ENCODE measurements at places on chromosomes 4 and X.

- DNase-seq, result no peak
These were observed 102.5 kb downstream of the SH3RF1 start for GRCh38 chr4:169167957-169168858.

DNA sequence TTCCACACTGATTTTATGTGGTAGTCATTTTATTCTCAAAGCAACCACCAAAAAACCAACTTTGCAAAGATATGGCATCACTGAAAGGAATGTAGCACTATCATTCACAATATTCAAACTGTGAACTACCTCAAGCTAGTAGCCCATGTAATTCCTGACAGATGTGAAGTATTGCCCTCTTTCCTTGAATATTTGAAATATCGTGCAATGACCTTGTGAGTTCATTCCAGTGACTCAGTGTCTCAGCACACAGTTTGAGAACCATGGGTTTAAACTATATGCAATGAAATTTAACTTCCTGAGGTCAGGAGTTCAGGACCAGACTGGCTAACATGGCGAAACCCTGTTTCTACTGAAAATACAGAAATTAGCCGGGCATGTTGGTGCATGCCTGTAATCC lies 20.9 kb upstream of the IQCM start:
- DNase-seq, result no peak

GRCh38 chrX:8760021-8760420 lies 28.1 kb upstream of the ANOS1 start:
- no peak for DNase-seq

- no peak for DNase-seq
These were observed 10.7 kb upstream of the BCLAF3 start for GRCh38 chrX:20001588-20001987.

- no peak for DNase-seq
These were observed 499 bp downstream of the CYP2U1 start for GRCh38 chr4:107931775-107932321.

- DNase-seq, result no peak
These were observed 208.4 kb upstream of the PCDH7 start for GRCh38 chr4:30511751-30512150.

DNA sequence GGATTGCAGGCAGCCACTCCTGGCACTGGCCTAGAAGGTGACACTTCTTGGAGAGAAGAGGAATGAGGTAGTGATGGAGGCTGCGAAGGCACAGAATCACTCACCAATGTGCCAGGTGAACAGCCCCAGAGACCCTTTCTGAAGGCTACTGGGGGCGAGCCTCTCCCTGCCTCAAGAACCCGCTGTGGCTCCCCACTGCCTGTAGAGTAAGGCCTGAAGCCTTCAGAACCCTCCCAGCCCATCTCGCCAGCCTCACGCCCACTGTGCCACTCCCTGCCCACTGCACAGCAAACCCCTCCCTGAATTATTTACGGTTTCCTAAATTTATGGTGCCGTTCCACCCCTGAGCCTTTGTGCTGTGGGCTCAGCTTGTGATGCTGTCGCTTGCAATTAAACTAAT lies 24.2 kb upstream of the SORCS2 start:
- DNase-seq, result no peak

GRCh38 chr4:88244816-88245579 lies 39.4 kb downstream of the PPM1K start:
- DNase-seq, result no peak

- DNase-seq, result no peak
These were observed 36.0 kb upstream of the SORCS2 start for GRCh38 chr4:7156328-7156727.

DNA sequence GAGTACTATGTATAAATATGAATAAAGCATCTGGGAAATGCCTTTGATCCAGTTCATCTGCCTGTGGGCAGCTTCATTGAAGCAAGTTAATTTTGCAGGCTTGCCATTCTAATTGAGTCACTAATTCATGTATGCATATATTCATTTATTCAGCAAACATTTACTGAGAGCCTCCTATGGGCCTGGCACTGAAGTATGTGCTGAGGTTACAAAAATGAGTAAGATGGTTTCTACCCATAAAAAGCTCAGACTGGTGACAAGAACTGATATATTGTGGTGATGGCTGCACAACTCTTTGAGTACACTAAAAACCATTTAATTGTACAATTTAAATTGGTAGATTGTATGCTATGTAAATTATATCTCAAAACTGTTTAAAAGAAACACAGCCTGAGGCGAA lies 1.1 kb upstream of the MRPL1 start:
- no peak for DNase-seq

GRCh38 chrX:29555465-29556091 lies 659.8 kb upstream of the MAGEB2 start:
- DNase-seq, result no peak

GRCh38 chr4:105550641-105551040 lies 1.8 kb upstream of the ARHGEF38 start:
- no peak for DNase-seq

DNA sequence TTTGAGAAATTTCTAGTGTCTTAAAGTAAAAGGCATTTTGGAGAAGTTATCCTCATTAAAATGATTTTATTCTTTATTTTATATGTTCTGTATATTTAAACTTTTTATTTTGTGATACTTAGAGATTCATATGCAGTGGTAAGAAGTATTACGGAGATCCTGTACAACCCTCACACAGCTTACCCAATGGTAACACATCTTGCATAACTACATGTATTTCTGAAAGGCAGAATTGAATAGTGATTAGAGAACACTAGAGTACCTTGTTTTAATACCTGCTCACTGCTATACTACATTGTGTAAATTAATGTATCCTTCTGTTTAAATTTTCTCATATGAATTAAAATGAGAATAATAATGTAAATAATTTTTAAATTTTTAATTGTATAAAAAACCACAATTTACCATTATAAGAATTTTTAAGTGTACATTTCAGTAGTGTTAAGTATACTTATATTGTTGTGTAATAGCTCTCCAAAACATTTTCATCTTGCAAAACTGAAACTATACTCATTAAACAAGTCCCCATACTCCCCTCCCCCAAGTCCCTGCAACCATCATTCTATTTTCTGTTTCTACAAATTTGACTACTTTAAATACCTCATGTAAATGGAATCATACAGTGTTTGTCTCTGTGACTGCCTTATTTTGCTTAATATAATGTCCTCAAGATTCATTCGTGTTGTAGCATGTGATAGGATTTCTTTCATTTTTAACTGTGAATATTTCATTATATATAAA lies 45.4 kb downstream of the INTS12 start:
- no peak for DNase-seq

- DNase-seq, result no peak
These were observed 67.6 kb downstream of the PJA1 start for GRCh38 chrX:69097451-69098236.

GRCh38 chr4:116561768-116562167 lies 523.6 kb downstream of the TRAM1L1 start:
- no peak for DNase-seq

GRCh38 chr4:17092736-17093437 lies 194.4 kb upstream of the LDB2 start:
- DNase-seq, result no peak

DNA sequence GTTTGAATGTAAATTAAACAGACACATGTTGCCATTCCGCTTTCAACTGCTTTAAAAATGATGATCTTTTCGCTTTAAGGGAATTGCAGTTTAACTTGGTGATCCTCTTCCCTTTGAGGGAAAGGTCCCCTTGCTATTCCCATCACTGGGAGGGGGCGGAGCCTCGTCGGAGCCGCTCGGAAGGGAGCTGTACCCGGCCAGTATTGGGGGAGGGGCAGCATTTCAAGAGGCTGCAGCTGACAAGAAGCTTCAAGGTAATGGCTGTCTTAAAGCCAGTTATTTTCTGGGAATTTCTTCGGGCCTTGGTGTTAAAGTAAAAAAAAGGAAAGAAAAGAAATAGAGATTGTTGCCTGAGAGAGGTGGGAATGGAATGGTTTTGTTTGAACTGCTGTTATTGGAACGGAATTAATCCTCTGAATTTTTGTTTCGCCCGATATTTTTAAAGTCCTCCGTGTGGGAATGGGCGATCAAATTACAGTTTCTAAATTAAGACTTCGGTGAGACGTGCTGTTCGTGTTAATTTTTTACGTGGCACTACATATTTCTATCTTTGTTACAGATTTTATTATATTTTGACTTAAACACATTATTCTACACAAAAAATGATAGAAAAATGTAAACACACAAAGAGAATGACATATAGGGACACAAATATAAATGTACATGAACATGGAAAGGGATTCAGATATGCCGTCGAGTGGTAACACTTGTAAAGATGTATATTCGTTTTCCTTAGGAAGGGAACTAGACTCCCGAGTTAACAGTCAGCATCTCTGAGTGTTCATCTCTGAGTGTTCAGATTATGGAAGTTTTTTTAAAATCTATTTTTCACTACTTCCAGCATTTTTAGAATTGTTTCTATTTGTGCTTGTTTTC lies 9.2 kb downstream of the PWWP3B start:
- no peak for DNase-seq

DNA sequence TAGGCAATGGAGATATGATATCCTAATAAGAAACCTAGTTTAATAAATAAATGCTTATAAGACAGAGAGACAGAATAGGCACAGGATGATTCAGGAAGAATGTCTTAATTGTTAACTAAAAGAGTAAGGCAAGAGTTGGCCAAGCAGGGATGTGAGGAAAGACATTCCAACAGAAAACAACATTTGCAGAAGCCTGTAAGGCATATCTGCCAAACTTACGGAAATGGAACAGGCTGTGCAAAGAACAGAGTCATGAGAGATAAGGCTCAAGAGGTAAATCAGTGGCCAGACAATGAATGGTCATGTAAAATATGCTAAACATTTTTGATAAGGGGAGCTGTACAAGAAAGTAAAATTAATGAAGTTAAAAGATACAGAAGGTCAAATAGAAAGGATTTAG lies 134.9 kb downstream of the KCTD8 start:
- DNase-seq, result no peak
